ENCODE measurements at places on chromosomes 1 and 21. TPM values are rescaled to one million over a fixed set of nuclear protein-coding genes. Genes with fewer than 3 reads are reported as not detected.

The EDARADD gene
- total RNA-seq, result 2.6 TPM

- DNase-seq, result no peak
These were observed 5.0 kb downstream of the SLC25A44 start for GRCh38 chr1:156198831-156199349.

DNA sequence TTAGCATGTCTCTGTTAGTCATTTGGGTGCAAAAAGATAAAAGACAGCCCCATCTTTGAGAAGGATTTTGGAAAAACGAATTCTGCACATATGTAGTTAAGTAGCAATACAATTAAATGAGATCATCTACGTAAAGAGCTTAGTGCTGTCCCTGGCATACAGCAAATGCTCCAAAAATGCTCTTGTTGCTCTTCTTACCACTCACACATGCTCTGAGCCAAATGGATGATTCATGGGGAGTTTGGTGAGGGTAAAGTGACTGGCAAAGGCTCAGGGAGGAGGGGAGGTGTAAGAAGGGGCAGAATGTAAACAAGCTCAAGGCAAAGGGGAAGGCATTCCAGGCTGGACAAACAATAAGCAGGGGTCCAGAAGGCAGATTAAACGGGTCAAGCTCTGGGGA is 191.9 kb downstream of the AK5 start:
- peak; percentile 76 for DNase-seq

- DNase-seq, result no peak
These were observed 85.0 kb downstream of the ATP1A1 start for GRCh38 chr1:116457946-116458604.

The DMRTA2 gene
- 4.2 TPM for total RNA-seq

The KIF21B gene
- total RNA-seq, result 5.6 TPM

- no peak for DNase-seq
These were observed 46.0 kb downstream of the KCNK2 start for GRCh38 chr1:215128504-215128903.

DNA sequence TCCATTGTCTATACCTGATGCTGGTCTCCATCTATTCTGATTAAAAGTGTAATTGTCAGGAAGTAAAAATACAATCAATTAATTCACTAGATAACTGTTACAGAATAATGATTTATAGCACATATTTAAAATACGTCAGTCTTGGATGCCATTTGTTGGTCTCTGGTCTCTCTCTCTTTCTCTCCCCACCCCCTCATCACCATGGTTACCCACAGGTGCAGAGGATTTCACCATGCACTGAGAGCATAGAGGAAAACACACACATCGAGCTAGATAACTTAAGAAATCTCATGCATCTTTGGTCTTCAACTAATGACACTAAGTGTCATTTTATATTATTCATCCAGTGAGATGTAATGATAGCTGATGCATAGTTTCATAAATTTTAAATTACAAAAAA is 33.4 kb downstream of the LRRC53 start:
- DNase-seq, result no peak

DNA sequence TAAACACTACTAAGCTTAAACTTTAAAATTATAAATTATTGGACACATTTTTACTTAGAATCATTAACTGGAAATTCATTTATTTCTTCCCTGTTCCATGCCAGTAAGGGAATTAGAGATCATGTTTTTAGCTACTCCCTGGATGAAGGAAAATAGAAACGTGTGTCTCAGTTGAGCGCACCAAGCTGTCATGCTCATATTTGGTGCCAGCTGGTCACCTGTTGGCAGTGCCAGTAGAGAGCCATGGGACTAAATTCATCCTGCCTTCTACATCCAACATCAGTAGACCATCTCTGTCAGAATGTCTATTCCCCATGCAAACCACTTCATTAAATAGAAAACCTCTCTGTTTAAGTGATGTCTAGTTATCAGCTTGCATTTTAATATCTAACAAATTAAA is 17.4 kb upstream of the SLC22A15 start:
- no peak for DNase-seq

The TIMM17A gene
- 74.9 TPM for total RNA-seq

GRCh38 chr1:173865468-173866164 is 2.2 kb downstream of the GAS5 start:
- DNase-seq, result no peak

All from bronchial epithelial cell (primary cell).